ENCODE measurements at places on chromosomes 2 and 18. TPM values are rescaled to one million over a fixed set of nuclear protein-coding genes. Genes with fewer than 3 reads are reported as not detected.

GRCh38 chr2:241599615-241600014 is 37.3 kb downstream of the THAP4 start:
- DNase-seq, result no peak

DNA sequence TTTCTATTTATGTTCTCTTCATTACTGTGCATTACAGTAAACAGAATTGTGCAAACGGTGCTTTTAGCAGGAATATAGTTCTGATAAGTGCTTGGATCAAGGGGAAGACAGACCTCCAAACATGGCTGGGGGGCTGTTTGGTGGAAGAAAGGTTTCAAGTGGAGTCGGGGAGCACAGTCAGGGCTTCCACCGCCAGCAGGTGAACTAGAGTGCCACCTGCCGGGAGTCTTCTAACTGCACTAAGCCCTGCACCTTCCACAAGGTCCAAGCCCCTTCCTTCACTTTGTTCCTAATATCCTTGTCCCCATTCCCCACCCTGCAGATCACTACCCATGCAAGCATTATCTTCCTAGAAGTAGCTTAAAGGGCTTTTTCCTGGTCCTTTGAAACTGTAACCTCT is 11.1 kb downstream of the ONECUT2 start:
- DNase-seq, result no peak

DNA sequence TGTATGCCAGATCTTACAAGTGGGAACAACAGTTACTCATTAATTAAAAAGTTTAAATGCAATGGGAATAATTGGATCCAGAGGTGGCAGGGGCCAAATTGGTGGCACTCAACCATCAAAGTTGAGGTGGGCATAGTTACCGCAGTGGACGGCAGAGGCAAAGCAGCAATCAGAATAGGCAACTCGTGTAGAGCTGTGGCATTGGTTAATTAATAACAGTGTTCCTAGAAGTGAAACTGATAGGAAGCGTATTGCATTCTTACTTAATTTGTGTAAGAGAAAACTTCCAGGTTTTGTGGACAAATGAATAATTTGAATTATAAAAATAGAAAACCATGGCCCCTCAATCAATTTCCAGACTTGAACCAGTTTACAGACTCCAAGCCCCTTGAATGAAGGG is 1068.2 kb upstream of the ACVR2A start:
- DNase-seq, result no peak

- DNase-seq, result no peak
Observed at GRCh38 chr2:37612382-37612781, 59.1 kb downstream of the CDC42EP3 start.

DNA sequence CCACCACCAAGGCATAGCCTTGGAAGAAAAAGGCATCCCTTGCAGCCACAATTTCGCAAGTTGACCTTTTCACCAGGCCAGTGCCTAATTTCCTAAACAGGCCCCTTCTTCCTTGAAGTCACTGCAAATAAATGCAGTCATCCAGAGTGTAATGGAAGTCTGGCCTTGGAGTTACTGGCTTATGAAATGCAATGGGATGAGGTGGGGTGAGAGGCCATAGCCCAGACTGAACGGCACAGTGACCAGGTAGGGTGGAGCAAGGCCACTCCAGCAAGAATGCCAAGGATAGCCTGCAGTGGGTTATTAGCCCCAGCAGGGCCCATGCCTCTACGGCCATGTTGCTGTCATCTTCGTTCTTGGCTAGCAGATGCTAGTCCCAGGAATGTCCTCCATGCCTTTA is 68.4 kb downstream of the BCL11A start:
- no peak for DNase-seq

DNA sequence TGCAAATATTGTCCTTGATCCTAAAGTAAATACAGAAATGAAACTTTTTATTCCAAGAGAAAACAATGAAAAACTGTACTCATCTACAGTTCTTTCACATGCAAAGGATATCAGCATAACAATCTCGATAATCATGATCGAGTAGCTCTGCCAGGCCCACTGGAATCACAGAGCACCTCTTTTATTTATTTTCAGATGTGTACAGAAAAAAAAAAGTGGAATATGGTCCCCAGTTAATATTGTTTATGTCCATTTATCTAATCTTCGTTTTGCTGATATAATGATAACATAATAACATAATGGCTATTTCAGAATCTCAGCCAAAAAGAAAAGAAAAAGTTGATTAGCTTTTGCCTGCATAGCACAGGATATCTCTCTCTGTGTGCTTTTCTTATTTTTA is 6.5 kb downstream of the ZNF385B start:
- DNase-seq, result no peak

DNA sequence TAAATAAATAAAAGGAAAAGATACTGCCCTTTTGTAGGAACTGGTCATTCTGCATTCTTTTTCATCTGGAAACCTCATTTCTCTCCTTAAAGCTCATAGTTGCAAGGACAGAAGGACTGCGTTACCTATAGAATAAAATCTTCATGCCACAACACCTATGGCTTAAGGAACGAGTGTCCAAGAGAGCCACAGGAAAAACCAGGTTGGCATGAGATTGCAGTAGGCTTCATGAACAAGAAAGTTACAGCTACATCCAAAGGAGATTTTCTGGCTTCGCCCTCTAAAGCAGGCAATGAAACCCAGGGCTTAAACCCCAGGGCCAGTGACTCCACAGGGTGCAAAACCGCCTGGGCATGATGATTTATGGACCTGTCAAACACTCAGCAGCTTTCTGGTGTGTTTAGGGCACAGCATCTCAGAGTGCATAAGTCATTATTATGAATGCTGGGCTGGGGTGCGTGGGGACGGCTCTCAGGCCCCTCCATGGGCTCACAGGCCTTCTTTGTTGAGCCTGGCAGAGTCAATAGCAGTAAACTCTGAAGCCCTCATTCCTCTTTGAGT is 30.7 kb upstream of the PIEZO2 start:
- DNase-seq, result no peak

DNA sequence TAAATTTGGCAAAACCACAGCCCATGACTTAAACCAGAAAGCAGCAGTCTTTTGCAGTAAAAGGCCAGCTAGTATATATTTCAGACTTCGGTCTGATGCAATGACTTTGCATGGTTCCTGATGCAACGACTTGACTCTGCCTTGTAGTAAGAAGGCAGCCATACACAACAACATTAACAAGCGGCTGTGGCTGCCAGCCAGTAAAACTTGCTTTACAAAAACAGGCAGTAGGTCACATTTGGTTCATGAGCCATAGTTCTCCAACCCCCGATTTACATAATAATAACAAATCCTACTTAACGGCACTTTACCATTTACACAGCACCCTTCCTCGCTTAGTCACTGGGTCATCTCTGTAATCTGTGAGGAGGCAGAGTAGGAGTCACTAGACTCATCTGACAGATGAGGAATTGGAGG is 410.3 kb downstream of the LRATD1 start:
- DNase-seq, result no peak

The LHCGR gene
- total RNA-seq, result 0.16 TPM

The CCBE1 gene
- 3.2 TPM for total RNA-seq

The IL1F10 gene
- total RNA-seq, result not detected
